BE2C (cell line): ENCODE measurements at places on chromosomes 12 and 14.

DNA sequence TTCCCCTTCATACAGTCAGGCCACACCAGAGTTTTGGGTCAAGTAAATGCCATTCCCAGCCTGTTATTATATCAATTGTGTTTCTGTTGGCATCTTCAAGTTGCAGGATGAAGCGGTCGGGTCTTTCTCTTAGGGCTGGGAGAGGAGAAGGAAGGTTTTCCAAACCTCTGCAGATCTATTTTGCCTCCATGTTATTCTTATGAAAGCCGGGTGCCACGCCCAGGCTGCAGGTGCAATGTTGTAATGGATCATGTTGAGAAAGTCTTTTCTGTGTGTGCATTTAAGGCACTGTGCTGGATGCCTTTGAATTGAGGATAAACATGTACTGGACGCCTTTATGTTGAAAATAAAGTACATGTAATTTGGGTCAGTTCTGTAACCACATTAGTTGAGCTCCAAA is 164.4 kb upstream of the HIF1A start:
- DNase-seq = no peak

GRCh38 chr12:113329791-113330417 is 5.0 kb downstream of the SLC8B1 start:
- DNase-seq = no peak

- DNase-seq = no peak
Measured at GRCh38 chr12:87952850-87953249, 76.4 kb downstream of the C12orf50 start.

GRCh38 chr12:1059162-1059561 is 68.1 kb downstream of the ERC1 start:
- no peak for DNase-seq

DNA sequence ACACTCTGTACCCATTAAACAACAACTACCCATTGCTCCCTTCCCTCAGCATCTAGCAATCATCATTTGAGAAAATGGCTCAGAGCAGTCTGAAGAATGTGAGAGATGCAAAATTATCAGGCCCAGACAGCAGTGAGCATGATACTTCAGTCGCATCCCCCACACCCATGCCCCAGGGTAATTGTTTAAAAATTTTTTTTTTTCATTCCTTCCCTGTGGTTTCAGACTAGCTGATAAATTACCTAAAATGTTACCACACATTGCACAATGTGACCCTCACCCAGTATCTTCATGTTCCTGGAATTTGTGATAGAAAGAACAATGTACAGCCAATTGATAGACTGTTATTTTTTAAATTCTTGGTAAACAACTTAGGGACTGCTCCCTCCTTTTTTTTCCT is 11.3 kb upstream of the USP15 start:
- DNase-seq = no peak

GRCh38 chr12:64618953-64619590 is 8.8 kb downstream of the RASSF3 start:
- no peak for DNase-seq

DNA sequence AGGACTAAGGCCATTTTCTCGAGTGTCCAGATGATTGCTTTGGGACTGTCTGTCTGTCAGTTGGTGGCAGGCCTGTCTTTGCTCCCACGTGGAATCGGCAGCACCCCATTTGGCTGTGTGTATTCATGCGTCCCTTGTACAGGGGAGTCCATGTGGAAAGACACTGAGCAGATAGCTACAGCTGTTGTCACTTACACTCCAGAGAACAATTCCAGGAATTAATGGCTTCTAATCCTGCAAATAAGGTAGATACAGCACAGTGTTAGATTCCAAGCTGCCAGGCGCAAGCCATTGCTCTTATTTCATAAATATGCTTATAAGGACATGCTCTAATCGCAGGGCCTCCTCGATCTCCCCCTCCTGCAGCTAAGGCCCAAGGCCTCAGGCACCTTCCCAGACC is 208.8 kb downstream of the VRK1 start:
- DNase-seq = no peak

GRCh38 chr12:46914336-46914735 is 88.5 kb upstream of the SLC38A4 start:
- DNase-seq = no peak

DNA sequence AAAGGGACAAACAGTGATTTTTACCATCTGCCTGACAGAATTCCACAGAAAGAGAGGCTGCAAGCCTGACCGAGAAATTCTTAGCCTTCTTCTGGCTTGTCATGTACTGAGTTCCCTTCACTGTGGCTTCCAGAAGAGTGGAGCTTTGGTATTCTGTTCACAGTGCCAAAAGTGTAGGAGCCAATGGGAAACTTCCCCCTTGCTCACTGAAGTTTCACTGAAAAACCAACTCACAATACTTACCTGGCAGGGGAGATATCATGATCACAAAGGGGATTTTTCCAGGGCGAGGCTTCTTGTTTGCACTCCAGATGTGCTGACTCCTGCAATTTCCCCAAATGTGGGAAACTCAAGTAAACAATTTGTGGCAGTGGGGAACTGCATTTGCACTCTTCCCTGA is 31.7 kb upstream of the MMP19 start:
- no peak for DNase-seq

DNA sequence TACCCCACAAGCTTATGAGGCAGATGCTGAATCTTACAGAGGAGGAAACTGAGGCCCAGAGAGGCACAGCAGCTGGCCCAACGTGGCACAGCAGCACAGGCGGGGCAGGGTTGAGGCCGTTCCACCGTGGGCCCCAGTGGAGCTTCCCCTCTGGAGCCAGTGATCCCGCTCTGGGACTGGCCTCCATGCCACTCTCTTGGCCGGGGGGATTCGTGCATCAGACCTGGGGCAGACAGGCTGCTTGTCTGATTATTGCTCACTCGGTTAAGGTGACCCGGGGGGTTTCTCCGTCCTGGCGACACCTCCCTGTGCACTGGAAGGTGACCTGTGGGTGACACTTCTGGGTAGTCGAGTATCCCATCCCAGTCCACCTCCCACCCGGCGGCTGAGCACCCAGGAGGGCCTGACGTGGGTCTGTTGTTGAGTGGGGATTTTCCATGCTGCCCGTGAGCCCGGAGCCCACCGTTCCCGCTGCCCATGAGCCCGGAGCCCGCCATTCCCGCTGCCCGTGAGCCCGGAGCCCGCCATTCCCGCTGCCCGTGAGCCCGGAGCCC is 27.8 kb downstream of the NOC4L start:
- no peak for DNase-seq

DNA sequence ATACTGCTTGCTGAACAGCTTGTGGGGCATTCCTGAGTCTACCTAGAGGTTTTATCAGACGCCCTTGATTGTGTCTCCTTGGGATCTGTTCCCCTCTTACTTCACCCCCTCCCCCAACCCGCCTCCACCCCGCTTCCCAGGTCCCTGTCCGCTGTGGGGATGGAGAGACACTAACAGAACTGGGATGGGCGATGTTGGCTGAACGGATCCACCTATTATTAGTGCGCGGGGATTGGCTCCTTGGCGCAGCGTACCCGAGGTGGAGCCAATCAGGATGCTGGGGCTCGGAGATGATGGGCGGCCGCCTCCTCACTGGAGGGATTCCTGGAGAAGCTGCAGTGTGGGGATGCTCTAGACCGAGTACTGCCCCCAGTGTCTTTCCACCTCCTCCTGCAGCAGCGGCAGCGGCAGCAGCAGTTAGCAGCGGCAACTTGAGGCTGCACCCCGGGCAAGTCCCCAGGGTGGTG is at the start of gene SYT1:
SYT1 (plus strand) TSS at position 372 of the 467 bp plus-strand sequence.
- DNase-seq = peak; percentile 97

- DNase-seq = no peak
Measured at GRCh38 chr12:70627677-70628076, 9.6 kb downstream of the PTPRB start.

DNA sequence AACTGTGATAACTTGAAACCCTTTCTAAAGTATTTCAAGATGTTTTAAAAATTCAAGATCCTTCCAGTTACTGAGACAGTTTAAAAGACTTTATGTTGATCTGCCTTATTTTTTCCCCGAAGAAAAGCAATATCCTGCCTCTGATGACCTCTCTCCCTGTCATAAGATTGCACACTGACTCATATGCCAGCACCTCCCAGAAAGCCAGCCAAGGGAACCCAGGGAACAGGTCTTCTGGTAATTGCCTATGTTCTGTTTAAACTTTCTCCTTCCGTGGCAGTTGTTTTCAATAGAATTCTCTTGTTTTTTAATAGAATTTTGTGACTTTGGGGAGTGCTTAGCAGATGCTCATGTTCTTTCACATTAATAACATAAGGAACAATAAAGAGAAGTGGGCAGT is 300.2 kb upstream of the PRKD1 start:
- no peak for DNase-seq

- no peak for DNase-seq
Measured at GRCh38 chr12:15982471-15982870, 71.3 kb downstream of the DERA start.

- DNase-seq = peak; percentile 37
Measured at GRCh38 chr12:14948672-14949071, 10.3 kb upstream of the ERP27 start.

DNA sequence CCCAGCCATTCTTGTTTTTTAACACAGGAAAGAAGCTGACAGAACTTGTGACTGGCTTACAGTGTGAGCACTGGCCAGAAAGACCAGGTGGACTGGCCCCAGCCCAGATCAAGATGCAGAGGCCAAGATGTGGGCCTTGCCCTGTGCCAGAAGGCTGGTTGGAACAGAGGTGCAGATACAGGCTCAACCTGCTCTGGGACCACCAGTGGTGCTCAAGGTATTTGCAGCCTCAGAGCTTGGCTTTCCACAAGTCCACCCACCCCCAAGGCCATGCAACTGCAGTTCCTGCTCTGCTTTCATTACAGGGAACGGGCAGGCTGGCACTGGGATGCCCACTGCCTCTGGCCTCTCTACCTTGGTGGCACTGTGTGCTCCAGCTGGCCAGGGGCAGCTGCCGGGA is 23.3 kb downstream of the ZFC3H1 start:
- DNase-seq = no peak

DNA sequence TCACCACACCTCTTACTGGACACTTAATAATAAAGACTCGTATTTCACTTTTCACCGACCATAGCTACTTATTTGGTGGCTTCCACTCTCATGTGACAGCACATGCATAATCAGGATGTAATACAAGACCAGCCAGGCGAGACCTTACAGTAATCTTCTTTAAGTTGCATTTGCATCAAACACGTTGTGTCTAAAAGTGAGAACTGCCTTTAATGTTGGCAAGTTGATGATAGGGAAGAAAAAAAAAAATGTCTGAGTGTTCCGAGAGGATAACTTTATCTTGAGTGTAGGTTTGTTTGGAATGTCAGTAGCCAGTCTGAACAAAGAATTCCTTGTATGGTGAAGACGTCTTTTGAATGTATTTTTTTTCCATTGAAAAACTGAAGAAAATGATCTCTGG is 440.4 kb downstream of the ADAMTS20 start:
- DNase-seq = no peak

DNA sequence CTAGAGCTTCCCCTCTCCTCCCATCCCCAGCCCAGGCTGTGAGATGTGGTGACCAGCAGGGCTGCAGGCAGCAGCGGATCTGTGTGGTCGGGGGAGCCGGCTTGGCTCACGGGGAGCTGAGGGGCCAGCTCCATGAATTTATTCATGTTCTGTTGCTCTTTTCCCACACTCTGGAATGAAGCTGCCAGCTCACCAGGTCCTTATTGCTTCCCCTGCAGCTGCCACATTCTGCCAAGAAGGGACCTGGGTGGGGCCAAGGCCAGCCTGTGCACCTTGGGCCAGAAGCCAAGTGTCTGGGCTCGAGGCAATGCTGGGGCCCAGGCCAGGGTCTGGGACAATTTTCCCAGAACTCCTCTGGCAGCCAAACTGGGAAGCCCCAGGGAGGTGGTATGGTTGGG is 2.5 kb upstream of the C1QL4 start:
- no peak for DNase-seq

DNA sequence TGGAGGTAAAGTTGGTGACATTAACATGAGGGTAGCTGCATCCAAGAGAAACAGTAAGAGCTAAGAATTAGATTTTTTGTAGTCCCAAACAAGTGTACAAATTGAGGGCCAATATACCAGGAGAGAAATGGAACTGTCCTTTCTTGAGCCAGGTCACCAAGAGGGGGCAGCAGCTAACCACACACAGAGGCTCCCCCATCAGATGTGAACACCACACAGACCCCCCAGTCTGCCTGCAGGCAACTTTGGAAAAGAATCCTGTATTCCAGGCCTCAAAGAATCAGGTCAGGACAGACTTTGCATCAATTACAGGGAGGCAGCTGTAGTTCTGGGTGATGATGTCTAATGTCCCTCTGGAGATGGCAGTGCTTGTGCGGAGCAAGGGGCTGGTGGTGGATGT is 77.9 kb downstream of the SPTB start:
- peak; percentile 63 for DNase-seq

- no peak for DNase-seq
Measured at GRCh38 chr14:95535226-95536021, 574 bp downstream of the GLRX5 start.

DNA sequence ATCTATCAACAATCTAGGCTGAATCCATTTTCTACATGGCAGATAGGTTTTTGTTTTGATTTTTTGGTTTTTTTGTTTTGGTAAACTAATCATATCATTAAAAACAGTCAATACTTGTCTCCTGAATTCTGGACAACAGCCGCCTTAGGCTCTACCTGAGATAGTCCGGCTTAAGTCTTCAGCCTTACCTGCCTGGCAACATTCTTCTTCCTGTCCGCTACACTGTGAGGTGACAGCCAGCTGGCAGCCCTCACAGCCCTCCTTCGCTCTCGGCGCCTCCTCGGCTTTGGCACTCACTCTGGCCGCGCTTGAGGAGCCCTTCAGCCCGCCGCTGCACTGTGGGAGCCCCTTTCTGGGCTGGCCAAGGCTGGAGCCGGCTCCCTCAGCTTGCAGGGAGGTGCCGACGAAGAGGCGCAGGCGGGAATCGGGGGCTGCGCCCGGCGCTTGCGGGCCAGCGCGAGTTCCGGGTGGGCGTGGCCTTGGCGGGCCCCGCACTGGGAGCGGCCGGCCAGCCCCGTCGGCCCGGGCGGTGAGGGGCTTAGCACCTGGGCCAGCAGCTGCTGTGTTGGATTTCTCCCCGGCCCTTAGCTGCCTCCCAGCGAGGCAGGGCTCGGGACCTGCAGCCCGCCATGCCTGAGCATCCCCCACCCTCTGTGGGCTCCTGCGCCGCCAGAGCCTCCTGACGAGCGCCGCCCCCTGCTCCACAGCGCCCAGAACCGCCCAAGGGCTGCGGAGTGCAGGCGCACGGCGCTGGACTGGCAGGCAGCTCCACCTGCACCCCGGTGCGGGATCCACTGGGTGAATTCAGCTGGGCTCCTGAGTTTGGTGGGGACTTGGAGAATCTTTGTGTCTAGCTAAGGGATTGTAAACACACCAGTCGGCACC is 49.0 kb downstream of the MDGA2 start:
- no peak for DNase-seq

- peak; percentile 46 for DNase-seq
Measured at GRCh38 chr12:54164387-54165145, 24.2 kb downstream of the SMUG1 start.

GRCh38 chr12:121955258-121956237 is 37.2 kb downstream of the CFAP251 start:
- DNase-seq = no peak
